ENCODE measurements at places on chromosomes 16 and 17. TPM values are rescaled to one million over a fixed set of nuclear protein-coding genes. Genes with fewer than 3 reads are reported as not detected.

DNA sequence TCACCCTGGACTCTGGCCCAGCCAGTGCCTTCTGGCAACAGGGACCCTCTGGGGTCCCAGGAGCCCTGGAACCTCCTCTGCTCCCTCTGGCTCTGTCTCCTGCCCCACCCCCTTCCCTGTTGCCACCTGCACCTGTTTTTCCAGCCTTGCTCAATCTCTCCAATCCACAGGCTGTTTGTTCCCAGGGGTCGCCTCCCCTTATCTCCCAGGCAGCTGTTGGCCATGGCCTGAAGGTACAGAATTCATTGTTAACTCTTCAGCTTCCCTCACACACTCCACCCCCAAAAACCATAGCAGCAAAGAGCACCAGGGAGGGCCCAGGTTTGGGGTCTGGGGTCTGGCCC is 39.3 kb upstream of the TOB1 start:
- H3K27me3 ChIP-seq: no peaks in the 10 kb centered on the region
- no peak overlapping the region for H3K4me3 ChIP-seq
- peak overlapping the region; percentile 94 for H3K27ac ChIP-seq
- DNase-seq: no peak
- no peaks in the 10 kb centered on the region for H3K36me3 ChIP-seq

GRCh38 chr17:48462946-48463345 is 32.9 kb upstream of the SKAP1 start:
- no peak for DNase-seq
- no peaks in the 10 kb centered on the region for H3K27me3 ChIP-seq
- no peaks in the 10 kb centered on the region for H3K36me3 ChIP-seq
- no peak overlapping the region for H3K4me3 ChIP-seq
- H3K27ac ChIP-seq: no peak overlapping the region
- H3K4me1 ChIP-seq: no peaks in the 10 kb centered on the region

The GAST gene
- polyA plus RNA-seq: not detected

- no peaks in the 10 kb centered on the region for H3K27me3 ChIP-seq
- no peaks in the 10 kb centered on the region for H3K36me3 ChIP-seq
- no peak overlapping the region for H3K4me3 ChIP-seq
Measured at GRCh38 chr16:17412221-17412620, 58.5 kb downstream of the XYLT1 start.

GRCh38 chr16:58582971-58583765 is 46.5 kb downstream of the CNOT1 start:
- no peak overlapping the region for H3K4me3 ChIP-seq
- DNase-seq: no peak
- H3K27me3 ChIP-seq: no peaks in the 10 kb centered on the region
- no peaks in the 10 kb centered on the region for H3K4me1 ChIP-seq
- H3K27ac ChIP-seq: no peak overlapping the region
- peaks cover 71% of the 10 kb centered on the region for H3K36me3 ChIP-seq

DNA sequence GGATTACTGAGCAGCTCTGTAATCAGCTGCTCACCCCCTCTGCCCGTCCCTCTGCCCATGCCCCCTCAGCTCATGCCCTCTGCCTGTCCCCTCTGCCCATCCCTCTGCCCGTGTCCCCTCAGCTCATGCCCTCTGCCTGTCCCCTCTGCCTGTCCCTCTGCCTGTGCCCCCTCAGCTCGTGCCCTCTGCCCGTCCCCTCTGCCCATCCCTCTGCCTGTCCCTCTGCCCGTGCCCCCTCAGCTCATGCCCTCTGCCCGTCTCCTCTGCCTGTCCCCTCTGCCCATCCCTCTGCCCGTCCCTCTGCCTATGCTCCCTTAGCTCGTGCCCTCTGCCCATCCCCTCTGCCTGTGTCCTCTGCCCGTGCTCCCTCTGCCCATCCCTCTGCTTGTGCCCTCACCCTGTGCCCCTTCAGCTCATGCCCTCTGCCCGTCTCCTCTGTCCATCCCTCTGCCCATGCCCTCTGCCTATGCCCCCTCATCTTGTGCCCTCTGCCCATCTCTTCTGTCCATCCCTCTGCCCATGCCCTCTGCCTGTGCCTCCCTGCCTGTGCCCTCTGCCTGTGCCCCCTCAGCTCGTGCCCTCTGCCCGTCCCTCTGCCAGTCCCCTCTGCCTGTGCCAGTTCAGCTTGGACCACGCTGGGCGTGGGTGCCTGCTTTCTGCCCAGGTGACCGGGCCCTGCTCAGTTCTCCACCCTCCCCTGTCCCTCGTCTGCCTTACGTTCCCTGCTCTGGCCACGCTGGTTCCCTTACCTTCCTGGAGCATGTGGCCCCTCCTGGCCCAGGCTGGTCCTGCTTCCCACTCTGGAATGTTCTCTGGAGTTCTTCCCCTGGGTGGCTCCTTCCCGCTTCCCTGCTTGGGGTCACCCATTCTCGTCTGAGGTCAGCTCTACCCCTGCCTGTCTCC is 97.6 kb downstream of the NPIPB11 start:
- no peak overlapping the region for H3K4me3 ChIP-seq
- no peak overlapping the region for H3K27ac ChIP-seq
- no peaks in the 10 kb centered on the region for H3K27me3 ChIP-seq
- no peak for DNase-seq

The SPAG9 gene
- polyA plus RNA-seq: 15.4 TPM

DNA sequence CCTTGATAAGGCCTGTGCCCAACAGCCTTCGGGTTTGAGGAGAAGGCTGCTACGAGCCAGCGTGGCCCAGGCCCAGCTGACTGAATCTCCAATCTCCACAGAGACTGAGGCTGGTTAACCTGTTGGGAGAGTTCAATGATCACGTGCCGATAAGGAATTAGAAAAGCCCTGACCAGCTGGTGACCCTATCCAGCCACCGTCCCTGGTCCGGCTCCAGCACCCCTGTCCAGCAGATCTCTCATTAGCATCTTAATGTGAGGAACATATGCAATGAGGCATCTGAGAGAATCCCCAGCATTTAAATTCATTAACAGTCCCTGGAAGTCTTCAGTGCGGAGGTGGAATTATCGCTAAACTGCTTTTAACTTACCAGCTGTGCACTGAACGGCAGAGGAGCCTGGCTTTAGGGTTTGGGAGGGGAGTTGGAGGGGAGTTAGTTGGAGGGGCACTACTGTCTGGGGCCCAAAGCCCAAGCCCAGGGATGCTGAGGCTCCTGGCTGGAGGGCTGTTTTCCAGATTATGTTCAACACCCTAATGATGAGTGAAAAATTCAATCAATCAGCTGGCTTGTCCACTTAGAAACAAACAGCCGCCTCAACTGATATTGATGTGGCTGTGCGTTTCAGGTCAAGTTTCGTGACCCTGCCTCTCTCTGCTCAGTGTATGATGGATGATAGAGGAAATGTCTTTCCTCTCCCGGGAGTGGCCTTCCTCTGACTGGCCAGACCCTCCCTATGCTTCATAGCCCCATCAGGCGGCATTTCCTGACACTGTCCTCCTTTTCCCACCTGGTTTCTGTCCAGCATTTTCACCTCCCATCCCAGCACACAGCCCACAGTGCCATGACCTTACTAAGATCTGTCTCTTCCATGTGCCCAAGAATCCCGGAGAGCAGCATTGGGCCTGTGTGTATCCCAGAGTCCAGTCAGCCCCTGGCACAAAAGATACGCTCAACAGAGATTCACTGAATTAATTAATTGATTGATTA is 184.5 kb downstream of the CCT6B start:
- H3K27me3 ChIP-seq: no peaks in the 10 kb centered on the region
- H3K4me3 ChIP-seq: no peak overlapping the region
- no peaks in the 10 kb centered on the region for H3K4me1 ChIP-seq
- no peaks in the 10 kb centered on the region for H3K36me3 ChIP-seq

DNA sequence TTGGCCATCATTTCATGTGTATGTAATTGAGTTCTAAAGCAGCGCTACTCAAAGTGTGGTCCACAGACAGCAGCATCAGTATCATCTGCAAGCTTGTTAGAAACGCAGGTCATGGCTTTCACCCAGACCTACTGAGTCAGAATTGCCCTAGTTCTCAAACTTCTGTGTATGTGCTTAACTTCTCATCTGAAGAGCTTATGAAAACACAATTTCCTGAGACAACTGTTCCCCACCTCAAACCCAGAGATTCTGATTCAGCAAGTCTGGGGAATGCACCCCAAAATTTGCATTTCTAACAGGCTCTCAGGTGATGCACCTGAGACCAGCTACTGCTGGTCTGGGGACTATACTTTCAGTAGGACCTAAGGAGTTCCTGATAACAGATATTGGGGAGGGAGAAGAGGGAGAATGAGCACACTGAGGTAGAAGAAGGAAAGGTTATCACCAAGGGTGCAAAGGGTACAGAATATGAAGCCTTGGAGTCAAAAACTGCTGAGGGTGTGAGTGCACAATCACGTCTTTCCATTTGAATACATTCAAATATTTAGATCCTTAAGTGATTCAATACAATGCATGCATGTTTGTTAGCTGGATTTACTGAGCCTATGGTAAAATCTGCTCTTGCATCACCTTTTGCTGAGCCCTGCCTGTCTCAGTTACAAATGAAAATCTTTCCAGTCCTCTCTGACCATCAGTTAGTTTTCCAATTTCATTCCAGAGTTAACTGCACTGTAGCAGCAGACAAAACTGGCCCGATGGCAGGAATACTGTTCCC is 29.2 kb upstream of the SKAP1 start:
- DNase-seq: no peak
- H3K27me3 ChIP-seq: no peaks in the 10 kb centered on the region
- no peak overlapping the region for H3K27ac ChIP-seq

- H3K27ac ChIP-seq: no peak overlapping the region
- no peaks in the 10 kb centered on the region for H3K36me3 ChIP-seq
- no peak overlapping the region for H3K4me3 ChIP-seq
- no peak for DNase-seq
- no peaks in the 10 kb centered on the region for H3K27me3 ChIP-seq
Measured at GRCh38 chr17:67459985-67460384, 82.9 kb downstream of the PITPNC1 start.

- H3K36me3 ChIP-seq: peaks cover 9% of the 10 kb centered on the region
- no peak overlapping the region for H3K27ac ChIP-seq
- peaks cover 12% of the 10 kb centered on the region for H3K4me1 ChIP-seq
Measured at GRCh38 chr17:77087650-77088454, 52.9 kb upstream of the SEC14L1 start.

The GALR2 gene
- not detected for polyA plus RNA-seq

The TBC1D3G gene
- not detected for polyA plus RNA-seq

DNA sequence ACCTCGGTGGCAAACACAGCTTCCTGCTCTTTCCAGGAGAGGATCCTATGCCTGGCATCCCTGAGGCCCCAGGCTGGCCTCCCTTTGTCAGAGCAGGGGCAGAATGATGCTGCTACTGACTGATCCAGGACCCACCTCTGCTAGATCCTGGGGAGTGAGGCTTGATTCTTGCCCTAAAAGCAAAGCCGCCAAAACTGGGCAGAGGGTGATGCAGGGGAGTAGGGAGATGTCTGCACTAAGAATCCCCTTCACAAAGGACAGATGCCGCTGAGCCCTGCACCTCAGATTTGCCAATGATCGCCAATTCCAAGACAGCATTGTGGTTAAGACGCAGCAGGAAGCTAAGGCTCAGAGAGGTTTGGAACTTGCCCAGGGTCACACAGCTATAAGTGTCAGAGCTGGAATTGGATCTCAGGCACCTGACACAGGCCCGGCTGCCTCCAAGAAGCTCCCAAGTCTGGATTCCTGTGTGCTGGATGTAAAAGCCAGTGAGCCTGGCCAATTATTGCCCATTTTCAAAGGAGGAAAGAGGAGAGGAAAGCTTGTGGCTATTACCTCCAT is 60.7 kb upstream of the TNRC6C start:
- no peak overlapping the region for H3K27ac ChIP-seq
- H3K4me1 ChIP-seq: no peaks in the 10 kb centered on the region
- H3K36me3 ChIP-seq: no peaks in the 10 kb centered on the region
- no peaks in the 10 kb centered on the region for H3K27me3 ChIP-seq
- no peak overlapping the region for H3K4me3 ChIP-seq

DNA sequence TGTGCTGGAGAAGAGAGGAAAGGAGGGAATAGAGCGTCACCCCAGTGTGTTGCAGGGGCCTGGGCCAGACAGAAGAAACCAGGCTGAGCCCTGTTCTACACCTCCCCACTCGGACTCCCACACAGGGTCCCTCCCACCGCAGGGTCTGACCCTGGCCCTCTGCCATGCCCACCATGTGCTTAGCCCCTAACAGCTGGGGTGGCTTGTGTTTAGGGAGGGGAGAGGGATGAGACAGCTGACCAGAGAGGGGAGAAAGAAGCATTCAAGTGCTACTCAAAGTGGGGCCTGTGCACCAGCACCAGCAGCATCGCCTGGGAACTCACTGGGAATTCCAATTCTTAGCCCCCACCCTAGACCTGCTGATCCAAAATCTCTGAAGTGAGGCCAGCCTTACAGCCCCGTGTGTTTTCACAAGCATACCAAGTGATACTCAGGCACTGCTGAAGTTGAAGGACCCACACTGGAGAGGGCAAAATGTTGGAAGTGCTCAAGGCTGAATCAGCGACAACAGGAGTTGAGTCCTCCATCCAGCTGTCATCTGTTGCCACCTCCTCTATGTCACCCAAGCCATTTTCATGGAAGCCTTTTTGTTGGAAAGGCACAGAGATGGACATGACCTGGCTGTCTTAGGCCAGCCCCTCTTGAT is 47.0 kb downstream of the FZD2 start:
- no peaks in the 10 kb centered on the region for H3K36me3 ChIP-seq
- H3K27ac ChIP-seq: no peak overlapping the region
- H3K4me3 ChIP-seq: no peak overlapping the region
- no peak for DNase-seq
- H3K4me1 ChIP-seq: peaks cover 4% of the 10 kb centered on the region

- H3K27me3 ChIP-seq: no peaks in the 10 kb centered on the region
- no peaks in the 10 kb centered on the region for H3K4me1 ChIP-seq
- no peak for DNase-seq
- no peaks in the 10 kb centered on the region for H3K36me3 ChIP-seq
- no peak overlapping the region for H3K4me3 ChIP-seq
Measured at GRCh38 chr17:50154604-50155003, 4.1 kb upstream of the PPP1R9B start.

DNA sequence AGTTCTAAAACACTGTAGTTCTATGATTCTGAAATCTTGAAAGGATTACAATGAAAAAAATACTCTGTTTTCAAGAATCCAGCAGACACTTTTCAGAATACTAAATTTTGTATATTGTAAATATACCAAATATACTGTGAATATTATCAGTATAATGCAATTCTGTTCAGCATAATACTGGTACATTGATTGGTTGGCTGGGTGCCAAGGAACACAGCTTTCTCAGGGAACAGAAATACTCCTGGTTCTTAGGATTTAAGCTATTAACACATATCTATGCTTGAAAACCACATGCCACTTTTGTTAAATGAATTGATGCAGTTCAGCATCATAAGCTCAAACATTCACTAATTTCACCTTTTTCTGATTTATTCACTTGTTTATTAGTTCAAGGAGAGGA is 2.5 kb upstream of the GINS3 start:
- no peak overlapping the region for H3K4me3 ChIP-seq
- H3K27ac ChIP-seq: no peak overlapping the region
- H3K27me3 ChIP-seq: peaks cover 2% of the 10 kb centered on the region
- no peak for DNase-seq

DNA sequence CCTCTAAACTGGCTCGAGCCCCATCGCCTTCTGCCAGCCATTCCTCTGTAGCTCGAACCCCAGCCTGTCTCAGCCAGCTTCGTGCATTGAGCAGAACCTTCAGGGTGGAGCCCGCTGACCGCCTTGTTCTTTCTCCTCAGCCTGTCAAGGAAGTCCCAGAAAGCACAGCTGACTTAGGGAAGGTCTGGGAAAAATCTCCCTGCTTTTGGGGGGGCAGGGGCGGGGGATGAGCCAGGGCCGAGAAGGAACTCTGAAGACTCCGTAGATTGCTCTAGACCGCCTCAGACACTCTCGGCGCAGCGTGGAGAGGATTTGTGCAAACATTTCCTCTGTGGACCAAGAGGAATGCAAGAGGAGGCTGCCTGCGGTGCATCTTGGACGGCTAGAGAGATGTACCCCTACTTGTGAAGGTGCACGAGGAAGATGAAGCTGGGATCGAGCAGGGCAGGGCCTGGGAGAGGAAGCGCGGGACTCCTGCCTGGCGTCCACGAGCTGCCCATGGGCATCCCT is at the start of gene GLP2R:
Gene GLP2R, plus strand, starts transcription at position 284 of the 510 bp plus-strand sequence. Its CDS starts 140 bp downstream, at position 424.
- no peak for DNase-seq
- H3K4me3 ChIP-seq: no peak within 1 kb of the TSS
- no peak within 1 kb of the TSS for H3K27ac ChIP-seq

Data from kidney (tissue), 22 donors.